Naive thymus-derived CD4-positive, alpha-beta T cell (primary cell): ENCODE measurements at places on chromosomes 5 and 9.

DNA sequence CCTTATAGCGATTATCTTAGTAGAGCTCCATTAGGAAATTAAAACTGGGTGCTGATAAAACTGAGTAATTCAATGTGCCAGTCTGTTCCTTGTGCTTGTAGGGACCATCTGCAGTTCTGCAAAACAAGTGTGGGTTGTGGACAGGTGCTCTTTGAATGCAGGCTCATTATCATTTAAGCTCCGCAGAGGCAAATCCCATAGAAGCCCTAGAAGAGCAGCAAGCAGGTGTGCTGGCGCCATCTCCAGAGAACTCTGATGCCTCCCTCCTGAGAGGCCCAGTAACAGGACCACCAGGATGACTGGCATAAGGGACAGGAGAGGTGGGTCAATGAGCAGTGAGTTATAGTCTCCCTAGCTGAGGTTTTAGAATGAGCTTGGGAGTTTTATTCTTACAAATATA is 1342.4 kb upstream of the DMAC1 start:
- DNase-seq: no peak

DNA sequence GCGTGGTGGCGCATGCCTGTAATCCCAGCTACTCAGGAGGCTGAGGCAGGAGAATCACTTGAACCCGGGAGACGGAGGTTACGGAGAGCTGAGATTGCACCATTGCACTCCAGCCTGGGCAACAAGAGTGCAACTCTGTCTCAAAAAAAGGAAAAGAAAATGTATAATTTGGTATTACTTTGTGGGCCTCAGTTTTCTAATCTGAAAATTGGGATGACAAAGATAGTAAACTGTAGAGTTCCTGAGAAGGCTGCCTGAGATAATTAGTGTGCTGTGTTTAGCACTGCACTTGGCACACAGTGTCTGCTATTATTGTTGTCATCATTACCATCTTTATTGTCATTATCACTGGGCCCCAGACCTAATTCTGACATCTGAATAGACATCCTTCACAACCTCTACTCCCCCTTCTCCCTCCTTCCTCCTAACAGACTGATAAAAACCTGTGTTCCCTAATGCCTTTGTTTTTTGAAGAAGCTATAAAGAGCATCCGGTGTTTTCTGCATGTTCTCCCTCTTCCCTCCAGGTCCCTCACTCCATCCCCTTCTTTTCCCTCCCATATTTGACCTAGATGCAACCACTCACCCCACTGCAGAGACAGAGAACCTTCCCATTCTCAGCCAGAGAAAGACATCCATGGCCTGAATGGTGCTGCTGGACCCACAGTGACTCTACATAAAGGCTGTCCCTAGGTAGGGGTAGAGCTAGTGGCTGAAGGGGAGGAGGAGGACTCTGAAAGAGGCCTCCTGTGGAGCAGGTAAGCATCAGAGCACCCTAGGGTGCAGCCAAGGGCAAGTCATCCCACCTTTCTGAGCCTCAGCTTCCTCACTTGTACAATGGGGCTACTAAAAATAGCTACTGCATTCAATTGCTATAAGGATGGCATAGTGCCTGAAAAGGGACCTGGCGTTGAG is 15.7 kb upstream of the CYSTM1 start:
- DNase-seq: no peak

DNA sequence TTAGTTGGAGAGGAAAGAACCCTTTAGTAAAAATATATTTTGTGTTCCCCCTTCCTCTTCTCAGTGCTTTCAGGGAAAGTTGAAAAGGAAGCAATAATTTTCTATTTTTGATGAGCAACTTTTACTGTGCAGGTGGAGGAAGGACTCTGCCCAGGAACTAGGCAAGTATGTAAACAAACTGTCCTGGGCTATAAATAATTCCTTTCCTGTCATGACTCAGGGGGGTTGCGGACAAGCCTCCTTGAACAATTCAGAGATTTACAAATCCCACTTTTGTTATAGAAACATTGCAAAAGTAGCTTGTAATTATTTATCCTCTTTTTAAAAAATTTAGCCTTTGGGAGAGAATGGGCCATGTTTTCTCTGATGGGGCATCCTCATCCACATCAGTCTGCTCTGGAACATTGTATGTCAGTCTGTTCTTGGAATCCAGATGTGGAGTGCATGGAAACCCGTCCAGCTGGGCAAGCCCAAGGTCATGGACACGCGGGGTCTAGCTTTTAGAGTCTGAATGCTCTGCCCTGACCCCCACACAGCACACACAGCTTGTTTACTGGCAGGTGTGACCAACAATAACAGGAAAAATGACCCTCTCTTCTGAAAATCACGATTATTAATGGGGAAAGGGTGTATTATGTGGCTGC is 127.6 kb downstream of the GADD45G start:
- no peak for DNase-seq

- no peak for DNase-seq
These were observed 994 bp downstream of the IRGM start for GRCh38 chr5:150847334-150847695.

GRCh38 chr5:119614838-119615237 is 14.5 kb upstream of the FAM170A start:
- DNase-seq: no peak

DNA sequence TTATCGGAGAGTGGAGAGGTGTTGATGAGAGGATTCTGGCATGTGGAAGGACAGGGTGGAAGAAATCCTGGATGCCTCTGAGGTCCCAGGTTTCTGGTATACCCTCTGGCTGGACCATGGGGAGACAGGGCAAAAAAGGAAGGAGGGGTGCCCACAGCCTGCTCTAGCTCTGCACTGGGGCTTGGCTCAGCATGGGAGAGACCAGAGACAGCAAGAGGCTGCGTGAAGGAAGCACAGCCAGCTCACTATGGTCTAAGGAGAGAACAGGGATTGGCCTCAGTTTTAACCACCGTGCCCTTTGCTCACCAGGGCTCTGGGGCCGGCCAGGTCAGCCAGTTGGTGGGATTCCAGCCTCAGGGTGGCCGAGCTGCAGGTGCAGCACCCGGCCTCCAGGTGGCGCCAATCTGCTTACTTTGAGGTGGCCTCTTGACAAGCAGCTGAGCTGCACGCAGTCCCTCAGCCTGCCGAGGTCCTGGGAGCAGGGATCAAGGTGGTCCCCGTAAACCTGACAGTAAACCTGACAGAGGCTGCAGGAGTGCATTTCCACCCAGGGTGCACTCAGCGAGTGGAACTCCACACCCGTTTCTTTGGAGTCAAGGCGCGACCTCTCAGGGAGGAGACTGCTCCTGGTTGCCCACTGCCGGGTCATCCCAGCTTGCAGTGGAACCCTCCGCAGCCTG is 25.0 kb upstream of the SPTLC1 start:
- DNase-seq: peak; percentile 47

GRCh38 chr5:80117446-80117845 is 82.3 kb downstream of the THBS4 start:
- DNase-seq: no peak

GRCh38 chr5:124740991-124741583 is 5.4 kb downstream of the ZNF608 start:
- DNase-seq: no peak

DNA sequence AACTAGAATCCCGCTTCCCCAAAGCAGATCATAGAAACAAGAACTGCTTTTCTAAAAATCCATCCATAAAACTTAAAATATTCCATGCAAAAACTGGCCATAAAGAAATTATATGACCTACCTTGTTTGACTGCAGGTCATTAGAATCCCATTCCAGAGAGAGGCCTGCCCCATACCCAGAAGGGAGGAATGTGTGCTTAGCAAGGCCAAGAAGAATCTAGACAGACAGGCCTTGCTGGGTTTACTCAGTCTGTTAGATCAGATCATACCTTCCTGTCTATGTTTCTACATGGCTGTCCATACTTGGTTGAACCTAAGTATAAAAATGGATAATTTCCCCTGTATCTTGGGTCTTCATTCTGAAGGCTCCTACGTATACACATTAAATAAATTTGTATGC is 358.8 kb upstream of the TRPC7 start:
- DNase-seq: no peak

- no peak for DNase-seq
These were observed 8.0 kb downstream of the GFPT2 start for GRCh38 chr5:180345186-180345585.

DNA sequence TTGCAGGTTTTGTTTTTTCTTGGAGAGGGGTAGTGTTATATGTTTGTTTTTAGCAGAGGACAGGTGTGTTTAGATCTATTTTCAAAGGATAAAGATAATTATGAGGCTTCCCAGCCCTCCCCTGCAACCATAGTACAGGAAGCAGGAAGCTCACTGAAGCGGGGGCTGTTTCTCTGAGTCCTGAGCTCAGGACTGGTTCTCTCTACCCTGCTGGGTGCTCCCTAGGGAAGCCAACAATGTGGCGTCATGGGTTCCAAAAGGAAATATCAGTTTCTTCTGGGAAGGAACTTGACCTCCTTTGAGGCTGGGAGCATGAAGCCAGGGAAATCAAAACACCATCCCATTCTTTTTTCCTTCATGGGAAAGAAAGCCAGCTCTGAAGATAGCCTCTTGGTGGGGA is 62.2 kb downstream of the RAD23B start:
- no peak for DNase-seq

DNA sequence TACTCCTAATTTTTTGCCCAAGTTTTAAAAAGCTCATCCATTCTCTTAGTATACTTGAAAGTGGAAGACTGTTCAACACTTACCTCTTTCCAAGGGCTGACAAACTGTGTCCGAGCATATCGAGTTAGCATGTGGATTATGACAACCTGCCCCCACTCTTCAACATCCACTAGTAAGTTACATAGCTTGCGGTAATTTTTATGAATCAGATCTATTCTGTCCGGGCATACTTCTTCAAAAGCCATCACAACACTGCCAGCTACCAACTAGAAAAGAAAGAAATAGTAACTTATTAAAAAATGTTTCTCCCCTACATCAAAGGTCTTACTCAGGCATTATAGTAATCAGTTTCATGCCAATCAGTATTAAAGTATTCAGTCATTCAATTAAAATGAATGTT is 78.5 kb downstream of the AP3B1 start:
- DNase-seq: no peak

- DNase-seq: no peak
These were observed 4.0 kb upstream of the ZSWIM6 start for GRCh38 chr5:61327760-61328753.

- no peak for DNase-seq
These were observed 183.3 kb downstream of the SEC61B start for GRCh38 chr9:99405359-99405758.

GRCh38 chr5:150575745-150576448 is 64.6 kb upstream of the SYNPO start:
- DNase-seq: no peak
